Right lobe of liver (tissue), 6 donors: ENCODE measurements at places on chromosomes 6 and 20.

GRCh38 chr6:124294574-124295200 is 491.0 kb downstream of the NKAIN2 start:
- no peak for DNase-seq

GRCh38 chr6:11972806-11973205 is 39.3 kb upstream of the HIVEP1 start:
- no peak for DNase-seq

DNA sequence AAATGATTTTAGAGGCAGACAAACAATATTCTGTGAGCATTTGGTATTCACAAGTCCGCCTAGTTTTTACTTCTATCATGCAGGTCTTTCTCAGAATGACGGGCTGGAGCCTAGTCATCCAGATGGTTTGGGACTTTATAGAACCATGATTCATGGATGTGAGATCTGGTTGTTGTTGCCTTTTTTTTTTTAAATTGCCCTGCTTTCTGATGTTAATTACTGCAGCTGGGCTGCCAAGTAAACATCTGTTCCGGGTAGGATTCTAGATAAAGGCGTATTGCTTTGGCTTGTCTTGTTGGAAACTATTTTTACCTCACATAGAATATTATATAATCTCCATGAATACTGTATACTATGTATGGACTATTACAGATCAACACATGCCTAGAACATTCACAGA is 58.1 kb downstream of the RNF217 start:
- no peak for DNase-seq

DNA sequence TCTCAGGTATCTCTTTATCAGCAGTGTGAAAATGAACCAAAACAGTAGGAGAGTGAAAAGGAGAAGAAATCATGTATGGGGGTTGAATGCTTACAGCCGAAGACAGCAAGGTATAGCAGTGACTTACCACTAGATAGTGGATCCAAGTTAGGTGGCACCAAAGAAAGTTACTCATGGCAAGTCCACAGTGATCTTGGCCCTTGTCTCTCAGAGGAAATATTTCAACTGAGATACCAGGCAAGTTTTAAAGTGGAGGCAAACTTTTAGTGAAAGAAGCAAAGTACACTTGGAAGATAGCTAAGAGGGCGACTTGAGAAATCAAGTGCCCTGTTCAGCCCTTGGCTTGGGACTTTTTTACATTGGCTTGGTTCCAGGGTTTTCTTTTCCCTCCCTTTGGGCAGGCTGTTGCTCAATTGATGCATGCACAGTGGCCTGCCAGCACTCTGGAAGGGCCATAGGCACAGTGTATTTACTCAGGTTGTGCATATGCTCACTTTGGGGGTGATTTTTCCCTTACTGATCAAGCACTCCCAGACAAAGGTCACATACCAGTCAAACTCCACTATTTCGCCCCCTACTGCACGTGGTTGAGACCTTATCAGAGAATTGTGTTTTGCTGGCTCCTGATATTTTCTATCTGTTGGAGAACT is 329.5 kb upstream of the KHDRBS2 start:
- DNase-seq = no peak

DNA sequence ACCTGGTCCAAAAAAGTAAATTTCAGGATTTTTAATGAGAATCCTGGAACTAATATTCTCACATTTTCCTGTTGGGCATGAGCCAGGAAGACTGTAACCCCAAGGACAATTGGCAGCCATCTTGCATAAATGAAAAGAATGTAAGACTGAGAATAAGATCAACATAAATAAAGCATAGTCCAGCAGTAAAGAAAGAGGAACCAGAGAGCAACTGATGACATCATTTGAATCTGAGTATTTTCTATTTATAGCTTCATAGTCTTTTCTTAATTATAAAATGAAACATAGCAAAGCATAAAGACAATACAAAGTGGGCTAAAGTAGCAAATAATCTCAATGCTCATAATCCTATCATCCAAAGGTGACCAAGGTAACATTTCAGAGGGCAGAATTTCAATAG is 26.6 kb upstream of the FBXL4 start:
- DNase-seq = no peak

GRCh38 chr20:57894096-57894495 is 184.3 kb upstream of the PMEPA1 start:
- no peak for DNase-seq

DNA sequence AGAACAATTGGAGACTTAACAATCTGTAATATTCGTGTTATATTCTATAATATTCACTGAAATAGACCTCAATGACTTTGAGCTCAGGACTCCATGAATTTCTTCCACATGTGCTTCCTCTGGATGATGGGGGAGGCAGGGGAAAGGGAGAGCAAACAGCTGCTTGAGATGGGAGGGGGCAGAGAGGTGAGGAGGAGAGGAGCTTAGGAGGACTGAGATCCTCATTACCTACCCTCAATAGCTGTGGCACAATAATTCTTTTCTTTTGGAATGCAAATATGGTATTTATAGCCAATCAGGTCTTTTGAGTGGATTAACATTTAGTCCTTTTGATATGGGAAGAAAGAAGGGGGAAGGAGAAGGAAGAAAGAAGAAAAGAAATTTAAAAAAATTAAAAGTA is 64.1 kb upstream of the ZNF217 start:
- DNase-seq = no peak

DNA sequence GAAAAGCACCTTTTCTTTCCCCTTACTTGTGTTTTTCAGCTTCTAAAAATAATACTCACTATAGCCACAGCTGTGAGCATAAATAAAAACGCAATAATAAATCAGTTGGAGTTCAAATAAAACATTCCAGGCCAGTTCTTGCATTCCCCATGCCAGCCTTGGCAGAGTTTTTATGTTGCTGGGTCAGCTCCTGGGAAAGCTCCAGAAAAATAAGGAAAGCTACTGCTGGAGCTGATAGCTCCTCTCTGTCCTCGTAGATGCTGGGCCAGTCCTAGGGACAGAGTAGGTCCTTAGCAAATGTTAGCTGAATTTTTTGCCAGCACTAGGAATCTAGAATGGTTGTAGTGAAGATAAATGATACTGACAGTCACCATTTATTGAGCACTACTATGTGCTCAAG is 389.0 kb upstream of the SYNCRIP start:
- DNase-seq = no peak

DNA sequence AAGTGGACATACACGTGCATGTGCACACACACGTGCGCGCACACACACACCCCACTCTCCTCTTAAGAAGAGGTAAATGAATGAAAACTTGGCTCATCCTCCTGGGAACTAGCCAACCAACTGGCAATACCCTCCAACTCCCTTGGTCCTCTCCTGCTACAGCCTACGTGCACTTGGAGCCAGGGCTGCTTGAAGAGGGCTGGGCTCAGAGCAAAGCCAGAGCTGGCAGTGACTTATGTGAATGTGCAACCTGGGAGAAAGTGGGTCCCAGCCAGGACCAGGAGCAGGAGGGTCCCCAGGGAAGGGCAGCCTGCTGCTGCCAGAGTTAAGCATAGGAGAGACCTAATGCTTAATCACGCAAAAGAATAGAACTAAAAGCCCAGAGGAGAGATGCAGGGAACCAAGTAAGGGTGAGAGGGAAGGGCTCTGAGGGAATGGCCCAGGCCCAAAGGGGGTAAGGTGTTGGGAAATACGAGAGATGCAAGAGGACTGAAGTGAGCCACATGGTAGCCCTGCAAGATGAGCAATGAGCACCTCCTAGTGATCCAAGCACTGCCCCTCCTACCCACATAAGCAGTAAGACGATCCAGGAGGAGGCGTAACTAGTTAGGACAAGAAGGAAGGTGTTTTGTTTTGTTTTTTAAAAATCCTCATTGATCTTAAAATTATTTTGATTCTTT is 24.7 kb downstream of the TRAF3IP2 start:
- no peak for DNase-seq

DNA sequence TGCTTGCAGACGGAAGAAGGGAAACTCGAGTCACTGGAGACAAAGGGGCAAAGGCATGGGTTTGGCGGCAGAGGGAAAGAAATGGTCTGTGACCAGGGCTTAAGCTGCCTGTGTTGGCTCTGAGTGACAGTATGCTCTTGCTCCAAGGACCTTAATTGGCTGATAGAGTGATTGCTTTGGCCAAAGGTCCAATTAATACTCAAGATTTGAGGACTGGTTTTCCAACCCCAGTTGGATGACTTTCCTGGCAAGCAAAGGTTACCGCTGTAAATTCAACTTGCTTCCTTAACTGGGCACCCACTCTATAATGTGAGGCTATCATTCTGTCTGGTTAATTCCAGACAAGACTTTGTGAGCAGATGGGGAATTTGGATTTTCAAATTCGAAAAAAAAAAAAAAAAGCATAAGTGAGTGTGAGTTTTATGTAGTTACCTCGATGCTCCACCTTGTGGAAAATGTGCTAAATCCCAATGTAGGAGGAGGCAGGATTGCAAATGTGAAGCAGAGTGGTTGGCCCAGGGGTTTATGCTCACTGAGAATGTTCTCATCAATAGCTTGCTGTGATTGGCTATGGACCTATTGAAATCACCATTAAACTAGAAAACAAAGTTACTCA is 150.7 kb upstream of the GMDS start:
- no peak for DNase-seq

GRCh38 chr6:142265476-142265875 is 36.3 kb upstream of the ADGRG6 start:
- DNase-seq = no peak

- no peak for DNase-seq
Observed at GRCh38 chr6:168873278-168874190, 380.1 kb downstream of the THBS2 start.

DNA sequence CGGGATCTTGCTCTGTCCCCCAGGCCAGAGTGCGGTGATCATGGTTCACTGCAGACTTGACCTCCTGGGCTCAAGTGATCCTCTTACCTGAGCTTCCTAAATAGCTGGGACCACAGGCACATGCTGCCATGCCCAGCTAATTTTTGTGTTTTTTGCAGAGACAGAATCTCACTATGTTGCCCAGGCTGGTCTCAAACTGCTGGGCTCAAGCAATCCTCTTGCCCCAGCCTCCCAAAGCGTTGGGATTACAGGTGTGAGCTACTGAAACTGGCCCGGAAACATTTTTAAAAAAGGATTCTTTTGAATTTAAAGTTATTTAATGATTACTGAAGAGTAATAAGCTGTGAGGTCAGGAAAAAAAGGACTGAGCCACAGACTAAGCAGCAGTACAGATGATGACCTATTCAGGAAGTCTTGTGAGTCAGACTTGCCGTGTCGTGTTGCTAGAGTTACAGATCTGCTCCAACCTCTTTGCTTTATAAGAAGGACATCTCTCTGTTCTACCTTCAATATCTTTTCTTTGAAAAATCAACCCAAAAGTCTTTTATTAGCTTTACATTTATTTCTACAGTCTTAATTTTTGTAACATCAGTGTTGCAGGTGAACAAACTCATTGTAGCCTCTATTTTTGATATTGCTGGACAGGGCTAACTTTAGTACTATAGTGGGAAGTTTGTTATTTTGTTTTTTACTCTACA is 108.7 kb downstream of the NCOA3 start:
- DNase-seq = no peak

- no peak for DNase-seq
Observed at GRCh38 chr6:136102991-136103688, 147.0 kb downstream of the MTFR2 start.

DNA sequence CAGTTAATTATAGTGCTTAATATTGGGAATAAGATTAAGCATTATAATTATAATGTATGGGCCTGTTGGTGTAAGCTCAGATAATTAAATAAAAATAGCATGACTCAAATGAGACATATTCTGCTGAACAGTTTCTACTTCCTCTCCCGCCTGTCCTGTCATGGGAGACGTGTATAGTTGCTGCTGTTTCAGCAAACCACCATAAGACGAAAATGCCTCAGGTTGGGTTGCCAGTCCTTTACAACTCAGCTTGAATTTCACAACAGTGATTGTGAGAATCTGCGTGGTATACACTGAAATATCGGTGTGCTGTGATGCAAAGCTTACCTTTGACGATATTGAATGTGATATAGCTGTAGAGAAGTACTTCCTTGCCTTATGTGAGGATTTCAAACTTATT is 99.5 kb downstream of the POPDC3 start:
- DNase-seq = no peak

- DNase-seq = no peak
Observed at GRCh38 chr6:25028328-25028727, 92.6 kb upstream of the RIPOR2 start.

- no peak for DNase-seq
Observed at GRCh38 chr6:97292671-97293070, 9.7 kb upstream of the MMS22L start.

DNA sequence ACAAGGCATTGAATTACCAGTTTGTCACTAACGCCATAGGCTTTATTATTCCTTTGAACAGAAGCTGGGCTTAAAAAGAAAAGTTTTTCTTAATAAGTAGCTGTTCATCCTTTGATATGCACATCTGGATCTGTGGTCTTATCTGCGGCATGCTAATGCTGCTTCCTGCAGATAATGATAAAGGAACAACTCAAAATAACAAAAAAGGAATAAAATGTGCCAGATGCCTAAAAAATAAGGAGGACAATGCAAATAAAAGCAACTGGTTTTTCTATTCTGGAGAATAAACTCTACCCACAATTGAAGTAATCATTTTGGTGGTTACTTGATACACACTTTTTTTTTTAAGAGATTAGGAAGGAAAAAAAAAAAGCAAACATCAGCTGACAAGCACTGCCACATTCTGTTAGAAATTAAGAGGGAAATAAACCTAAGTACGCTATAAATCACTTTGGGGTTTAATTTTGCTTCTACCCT is 156.8 kb upstream of the SALL4 start:
- no peak for DNase-seq

DNA sequence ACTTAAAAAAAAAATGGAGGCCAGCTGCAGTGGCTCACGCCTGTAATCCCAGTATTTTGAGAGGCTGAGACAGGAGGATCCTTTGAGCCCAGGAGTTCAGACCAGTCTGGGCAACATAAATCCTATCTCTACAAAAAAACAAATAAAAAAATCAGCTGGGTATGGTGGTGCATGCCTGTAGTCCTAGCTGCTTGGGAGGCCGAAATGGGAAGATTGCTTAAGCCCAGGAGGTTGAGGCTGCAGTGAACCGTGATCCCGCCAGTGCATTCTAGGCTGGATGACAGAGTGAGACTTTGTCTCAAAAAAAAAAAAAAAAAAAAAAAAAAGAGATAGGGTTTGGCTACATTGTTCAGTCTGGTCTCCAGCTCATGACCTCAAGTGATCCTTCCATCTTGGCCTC is 29.7 kb downstream of the MYO6 start:
- no peak for DNase-seq
